ENCODE measurements at places on chromosomes 13 and 19.

- DNase-seq, result no peak
Measured at GRCh38 chr13:98226496-98226895, 49.4 kb upstream of the RNF113B start.

DNA sequence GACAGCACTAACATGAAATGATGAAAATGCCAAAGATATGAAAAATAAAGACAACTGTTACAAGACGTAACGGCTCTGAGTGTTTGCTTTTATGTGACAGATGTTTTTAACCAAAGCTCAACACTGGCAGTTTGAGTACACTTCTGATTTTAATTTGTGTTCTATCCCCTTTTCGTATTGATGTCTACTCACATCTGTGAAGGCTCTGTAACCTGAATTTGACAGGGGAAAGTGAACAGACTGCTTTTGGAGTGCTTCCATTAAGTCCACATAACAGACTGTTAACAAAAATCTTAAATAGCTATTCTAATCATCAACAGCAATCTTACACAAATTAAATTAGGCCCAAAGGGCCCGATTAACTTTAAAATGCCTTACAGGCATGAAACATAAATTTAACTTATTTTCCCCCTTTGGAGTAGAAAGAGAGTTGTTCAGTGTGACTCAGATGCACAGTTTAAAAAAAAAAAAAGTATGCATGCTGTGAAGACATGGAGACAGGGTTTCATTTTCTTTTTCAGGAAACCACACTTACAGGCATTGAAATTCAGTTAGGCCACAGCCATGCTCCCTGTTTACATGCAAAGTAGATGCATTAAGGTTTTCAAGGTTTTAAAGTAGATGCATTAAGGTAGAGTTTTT, 16.3 kb upstream of the RNASEH2B start:
- no peak for DNase-seq

DNA sequence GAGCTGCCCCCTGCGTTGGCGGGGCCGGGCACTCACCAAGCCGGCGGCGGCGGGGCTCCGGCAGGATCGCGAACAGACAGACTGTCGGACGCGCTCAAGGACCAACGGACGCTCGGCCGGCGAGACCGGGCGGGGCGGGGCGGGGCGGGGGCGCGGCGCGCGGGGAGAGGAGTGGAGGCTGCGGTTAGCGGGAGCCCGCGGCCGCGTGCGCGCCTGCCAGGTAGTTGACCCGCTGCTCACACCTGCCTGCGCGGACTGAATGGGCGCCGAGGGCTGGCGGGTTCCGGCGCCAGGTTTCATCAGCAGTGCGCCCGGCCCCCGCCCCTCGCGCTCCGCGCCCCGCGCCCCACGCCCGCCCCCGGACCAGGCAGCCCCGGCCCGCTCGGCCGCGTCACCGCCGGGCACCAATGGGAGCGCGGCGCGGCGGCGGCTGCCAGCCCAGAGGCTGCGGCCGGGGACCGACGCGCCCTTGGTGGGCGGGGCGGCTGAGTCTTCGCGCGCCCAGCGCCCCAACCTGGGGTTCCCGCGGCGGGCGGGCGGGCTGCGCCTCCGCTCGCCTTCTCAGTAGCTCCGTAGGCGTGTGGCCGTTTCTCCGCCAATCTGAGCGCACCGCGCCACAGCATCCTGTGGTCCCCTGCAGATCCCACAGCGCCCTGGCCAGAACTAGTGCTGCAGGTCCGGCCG, at the start of gene SLC7A1:
SLC7A1 (minus strand) TSS at position 309 of the 684 bp plus-strand sequence. CDS start 59,500 bp downstream, outside the sequence.
- DNase-seq, result peak; percentile 60

DNA sequence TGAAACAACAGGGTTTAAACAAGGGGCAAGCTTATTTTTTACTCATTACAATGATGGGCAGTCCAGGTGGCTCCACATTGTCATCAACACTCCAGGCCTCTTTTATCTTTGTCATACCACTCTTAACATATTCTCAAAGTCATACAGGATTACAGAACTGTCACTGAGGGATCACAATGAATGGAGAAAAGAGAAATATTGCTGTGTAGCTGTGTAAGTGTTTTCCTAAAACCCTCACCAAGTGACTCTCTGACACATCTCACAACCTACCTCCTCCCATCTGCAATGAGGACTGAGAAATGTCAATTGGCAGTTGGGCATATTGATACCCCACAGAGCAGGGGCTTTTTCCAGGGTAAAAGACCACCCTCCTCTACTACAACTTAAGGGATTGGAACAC, 562.1 kb downstream of the TBC1D4 start:
- no peak for DNase-seq

DNA sequence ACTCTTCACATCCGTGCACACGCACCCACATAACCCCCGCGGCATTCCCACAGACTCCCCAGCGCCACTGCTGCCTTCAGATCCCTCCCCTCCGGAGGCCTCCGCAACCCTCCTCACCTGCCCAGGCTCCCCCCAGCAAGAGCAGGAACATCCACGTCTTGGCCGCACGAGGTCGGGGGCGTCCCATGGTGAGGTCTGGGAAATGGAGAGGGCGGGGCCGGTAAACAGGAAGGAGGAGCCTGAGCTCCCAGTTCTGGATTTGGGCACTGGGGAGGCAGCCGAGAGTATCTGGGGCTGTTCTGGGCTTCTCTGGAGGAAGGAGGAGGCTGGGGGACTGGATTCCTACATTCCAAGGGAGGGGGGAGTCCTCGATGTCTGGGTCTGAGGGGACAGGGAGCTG, 423 bp downstream of the KLK8 start:
- no peak for DNase-seq

DNA sequence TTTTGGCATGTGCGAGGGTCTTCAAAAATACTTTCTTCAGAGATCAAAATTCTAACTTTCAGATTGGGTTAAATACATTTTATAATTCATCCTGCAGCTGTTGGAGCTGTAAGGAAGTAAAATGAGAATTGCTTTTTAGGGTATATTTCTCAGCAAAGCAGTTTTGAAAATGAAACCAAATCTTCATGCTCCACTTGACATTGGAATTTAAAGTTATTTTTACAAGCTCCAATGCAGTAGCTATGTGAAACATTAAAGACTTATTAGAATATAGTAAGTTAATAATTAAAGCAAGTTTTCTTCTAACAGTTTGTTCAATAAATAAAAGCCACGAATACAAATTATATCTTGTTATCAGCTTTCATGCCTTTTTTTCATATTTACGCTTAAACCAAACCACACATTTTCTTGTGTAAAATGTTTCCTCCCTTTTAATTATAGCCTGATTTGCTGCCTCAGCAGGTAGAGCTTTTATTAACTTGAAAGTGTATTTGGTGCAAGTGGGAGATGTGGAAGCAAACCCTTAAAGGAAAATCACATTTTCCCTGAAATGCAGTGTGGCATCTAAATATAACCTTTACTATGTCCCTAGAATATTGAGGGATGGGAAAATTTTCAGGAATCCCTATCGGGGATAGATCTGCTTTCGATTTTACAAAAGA, 12.4 kb upstream of the MICU2 start:
- DNase-seq, result no peak

DNA sequence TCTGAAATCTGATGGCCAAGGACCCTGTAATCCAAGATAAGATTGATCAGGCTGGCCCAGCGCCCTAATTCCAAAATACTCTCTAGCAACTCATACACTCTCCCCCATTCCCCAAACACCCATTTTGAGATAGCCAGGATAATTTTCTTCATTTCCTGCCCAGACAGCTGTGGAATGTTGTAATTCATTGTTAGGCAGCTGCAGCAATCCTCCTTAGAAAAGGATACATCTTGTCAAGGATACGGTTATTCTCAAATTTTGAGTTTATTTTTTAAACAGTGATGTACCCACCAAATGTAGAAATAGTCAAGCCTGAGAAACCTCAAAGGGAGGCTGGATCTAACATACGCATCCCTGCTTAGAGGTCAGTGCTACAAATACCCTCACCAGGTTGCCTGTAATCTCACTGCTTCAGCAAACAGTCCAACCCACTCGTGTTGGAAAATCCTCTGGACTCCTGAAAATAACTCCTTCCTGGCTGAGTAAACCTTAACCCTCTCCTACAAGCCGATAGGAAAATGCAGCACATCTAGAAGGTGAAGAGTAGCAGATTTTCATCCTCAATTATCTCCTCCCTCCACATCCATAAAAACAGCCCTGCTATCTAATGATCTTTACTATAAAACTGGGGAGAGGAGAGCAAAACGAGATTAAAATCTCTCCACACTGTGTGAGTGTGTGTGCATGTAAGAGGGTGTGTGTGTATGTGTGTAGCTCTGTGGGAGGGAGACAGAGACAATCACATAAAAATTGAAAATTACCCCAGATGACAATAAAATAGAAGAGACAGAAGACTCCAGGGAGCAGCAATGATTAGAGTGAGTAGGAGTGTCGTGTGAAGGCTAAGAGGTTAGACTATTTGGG, 683.1 kb downstream of the DIAPH3 start:
- no peak for DNase-seq

DNA sequence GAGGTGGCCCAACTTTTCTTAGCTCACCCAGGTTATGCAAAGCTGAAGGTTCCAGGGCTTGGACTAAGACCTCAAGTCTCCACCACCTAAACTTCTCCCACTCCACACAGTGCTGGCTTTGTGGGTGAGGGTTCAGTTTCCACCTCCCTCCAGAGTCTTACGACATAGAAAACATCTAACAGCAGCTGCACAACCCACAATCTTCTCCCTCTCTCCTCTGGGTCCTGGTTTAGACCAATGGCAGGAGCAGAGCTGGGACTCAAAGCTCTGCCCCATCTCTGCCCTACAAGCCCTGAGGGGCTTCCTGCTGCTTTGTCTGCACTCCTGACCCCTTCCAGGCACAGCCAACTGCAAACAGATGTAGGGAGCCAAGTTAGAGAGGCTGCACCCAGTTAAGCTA, 16.0 kb downstream of the IRGC start:
- DNase-seq, result peak; percentile 15

DNA sequence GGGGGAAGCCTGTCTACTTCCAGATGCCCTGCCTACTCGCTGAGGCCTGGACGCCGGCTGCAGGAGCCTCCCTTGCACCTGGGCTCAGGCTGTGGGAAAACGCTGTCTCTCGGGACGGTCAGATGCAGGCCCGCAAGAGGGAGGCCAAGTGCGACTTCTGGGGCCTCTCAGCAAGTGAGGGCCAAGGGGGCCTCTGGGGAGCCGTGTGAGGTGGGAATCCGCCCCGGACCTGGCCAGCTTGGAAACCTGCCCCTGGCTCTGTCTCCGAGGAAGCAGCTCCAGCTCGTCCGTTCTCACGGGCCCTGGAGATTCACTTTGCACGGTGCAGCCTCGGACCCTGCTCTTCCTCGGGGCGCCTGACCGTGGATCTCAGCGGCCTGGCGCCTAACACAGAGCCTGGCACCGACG, 11.4 kb upstream of the CRTC1 start:
- no peak for DNase-seq

DNA sequence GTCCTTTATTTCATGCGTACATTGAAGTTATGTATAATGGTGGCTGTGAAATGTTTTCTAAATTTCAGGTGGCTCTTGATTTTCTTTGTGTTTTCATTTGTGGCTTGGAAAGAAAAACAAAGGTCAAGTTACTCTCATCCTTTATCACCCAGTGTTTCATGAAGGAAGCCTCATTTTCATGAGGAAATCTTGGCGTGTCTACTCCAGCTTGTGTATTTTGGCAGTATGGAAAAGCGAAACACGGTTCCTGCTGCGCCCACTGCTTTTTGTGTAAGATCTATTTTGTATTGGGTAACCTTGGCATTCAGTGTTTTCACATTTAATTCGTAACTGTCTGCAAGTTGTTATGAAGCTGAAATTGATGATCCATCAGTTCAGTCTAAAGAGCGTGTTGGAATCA, 147.0 kb upstream of the RNF113B start:
- DNase-seq, result peak; percentile 20

- no peak for DNase-seq
Measured at GRCh38 chr19:32289566-32290210, 55.7 kb upstream of the ZNF507 start.

GRCh38 chr19:58387338-58388174, 487 bp downstream of the RPS5 start:
- DNase-seq, result no peak

DNA sequence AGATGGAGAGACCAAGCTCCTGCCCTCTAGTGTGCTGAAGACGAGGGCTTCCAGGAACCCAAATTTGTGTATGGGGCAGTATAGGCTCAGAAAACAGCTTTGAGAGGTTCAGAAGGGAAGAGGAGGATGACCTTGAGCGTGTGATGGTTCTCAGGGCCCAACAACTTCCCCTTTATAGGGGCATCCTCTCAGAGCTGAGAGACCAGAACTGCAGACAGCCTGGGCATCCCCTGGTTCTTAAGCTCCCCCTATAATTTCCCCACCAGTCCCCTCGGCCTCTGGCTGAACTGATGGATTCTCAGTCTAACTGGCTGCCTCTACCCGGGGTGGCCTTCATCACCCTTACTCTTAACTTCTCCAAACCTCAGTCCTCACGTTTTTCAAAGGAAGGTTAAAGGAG, 167.5 kb downstream of the URI1 start:
- DNase-seq, result no peak

GRCh38 chr13:103730407-103730806, 664.2 kb upstream of the SLC10A2 start:
- no peak for DNase-seq

- peak; percentile 24 for DNase-seq
Measured at GRCh38 chr19:40862785-40863184, 12.5 kb upstream of the CYP2A6 start.

DNA sequence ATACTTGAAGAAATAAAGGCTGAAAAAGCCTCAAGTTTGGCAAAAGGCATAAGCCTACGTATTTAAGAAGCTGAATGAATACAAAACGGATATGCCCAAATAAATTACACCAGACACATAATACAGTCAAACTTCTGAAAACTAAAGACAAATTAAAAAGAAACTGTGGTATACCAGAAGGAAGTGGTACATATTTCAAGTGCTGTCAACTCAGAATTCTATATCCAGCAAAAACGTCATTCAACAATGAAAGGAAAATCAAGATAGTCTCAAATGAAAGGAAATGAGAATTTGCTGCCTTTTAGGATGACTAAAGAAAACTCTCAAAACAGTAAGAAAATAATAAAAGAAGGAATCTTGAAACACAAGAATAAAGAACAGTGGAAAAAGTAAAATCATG, 69.5 kb downstream of the POLR1D start:
- DNase-seq, result no peak
